ENCODE measurements at places on chromosomes 13 and 19. TPM values are rescaled to one million over a fixed set of nuclear protein-coding genes. Genes with fewer than 3 reads are reported as not detected.

Gene ODAD3
- not detected for total RNA-seq

Gene STAP2
- 0.29 TPM for total RNA-seq

Gene CGB5
- not detected for total RNA-seq

DNA sequence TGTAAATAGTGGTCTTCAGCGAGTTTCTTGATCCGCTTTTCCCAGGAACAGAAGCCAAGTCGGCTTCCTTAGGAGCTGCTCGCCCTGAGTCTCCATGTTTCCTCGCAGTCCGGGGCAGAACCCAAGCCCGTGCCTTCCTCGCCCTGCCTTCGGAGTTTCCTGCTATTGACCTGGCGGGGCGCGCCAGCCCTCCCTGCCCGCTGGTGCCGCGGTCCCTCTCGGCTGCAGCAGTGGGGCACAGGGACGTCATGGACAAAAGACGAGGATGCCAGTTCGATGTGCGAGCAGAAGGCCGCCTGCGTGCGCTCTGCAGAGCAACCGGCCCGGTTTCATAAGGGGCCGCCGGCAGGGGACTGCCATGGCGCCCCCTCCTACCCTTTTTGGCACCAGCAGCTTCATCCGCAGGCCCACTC, 156.6 kb downstream of the TM9SF2 start:
- DNase-seq: peak; percentile 35

DNA sequence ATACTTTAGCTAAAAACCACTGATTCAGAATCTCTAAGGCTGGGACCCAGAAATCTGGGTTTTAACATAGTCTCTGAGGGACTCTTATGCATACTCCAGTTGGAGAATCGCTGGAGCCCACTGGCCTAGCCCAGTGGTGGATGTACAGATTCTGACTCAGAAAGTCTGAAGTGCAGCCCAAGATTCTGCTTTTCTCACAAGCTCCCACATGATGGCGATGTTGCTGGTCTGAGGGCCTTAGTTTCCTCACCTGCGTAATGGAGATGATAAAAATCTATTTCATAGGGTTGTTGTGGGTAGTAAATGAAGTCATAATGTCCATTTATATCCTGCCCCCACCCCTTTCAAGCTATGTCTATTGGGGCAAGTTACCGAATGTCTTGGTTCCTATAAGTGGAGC, 7.7 kb upstream of the CDADC1 start:
- no peak for DNase-seq

DNA sequence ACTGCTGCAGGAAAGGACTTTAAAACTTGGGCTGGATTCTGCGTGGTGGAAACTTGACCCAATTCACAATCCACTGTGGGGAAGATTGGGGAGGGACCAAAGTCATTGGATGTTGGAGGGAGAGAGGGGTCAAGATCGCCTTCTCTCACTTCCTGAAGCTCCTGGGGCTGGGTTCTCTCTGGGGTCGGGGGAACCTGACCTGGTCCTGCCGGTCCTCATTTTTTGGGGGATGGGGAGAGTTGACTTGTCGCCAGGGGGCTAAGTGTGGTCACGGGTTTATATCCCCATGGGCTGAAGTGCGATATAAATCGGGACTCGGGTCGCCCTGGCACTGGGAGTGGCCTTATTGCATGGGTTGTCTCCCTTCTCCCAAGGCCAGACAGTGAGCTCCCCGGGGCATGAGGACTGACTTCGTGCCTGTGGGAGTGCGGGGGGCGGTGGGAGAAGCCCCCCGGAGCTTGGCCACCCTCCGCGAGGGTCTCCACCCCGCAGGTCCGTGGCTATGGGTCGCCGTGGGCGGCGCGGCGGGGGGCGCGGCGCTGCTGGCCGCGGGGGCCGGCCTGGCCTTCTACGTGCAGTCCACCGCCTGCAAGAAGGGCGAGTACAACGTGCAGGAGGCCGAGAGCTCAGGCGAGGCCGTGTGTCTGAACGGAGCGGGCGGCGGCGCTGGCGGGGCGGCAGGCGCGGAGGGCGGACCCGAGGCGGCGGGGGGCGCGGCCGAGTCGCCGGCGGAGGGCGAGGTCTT, 6.3 kb downstream of the ICAM5 start:
- DNase-seq: no peak
